ENCODE measurements at places on chromosomes 3 and 15.

GRCh38 chr3:5186858-5187155, 700 bp upstream of the EDEM1 start:
- DNase-seq, result no peak

- no peak for DNase-seq
These were observed 62.1 kb downstream of the NR2F2 start for GRCh38 chr15:96392380-96393208.

DNA sequence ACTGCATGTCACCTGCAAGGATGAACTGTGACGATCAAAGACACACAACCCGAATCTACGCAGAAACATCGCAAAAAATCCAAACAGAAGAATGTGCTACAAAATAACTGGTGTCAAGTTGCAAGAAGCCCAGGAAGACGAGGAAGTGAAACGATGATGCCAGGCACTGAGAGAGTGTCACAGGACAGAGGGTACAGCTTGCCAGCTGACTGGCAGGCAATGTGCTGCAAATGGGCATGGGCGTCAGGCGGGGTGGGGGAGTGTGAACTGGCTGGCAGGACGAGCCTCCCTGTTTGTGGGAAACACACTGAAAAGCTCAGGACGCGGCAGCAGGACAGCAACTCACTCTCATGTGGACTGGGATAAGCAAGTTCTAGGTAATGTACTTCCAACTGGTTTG, 28.9 kb upstream of the OCA2 start:
- DNase-seq, result peak; percentile 28

DNA sequence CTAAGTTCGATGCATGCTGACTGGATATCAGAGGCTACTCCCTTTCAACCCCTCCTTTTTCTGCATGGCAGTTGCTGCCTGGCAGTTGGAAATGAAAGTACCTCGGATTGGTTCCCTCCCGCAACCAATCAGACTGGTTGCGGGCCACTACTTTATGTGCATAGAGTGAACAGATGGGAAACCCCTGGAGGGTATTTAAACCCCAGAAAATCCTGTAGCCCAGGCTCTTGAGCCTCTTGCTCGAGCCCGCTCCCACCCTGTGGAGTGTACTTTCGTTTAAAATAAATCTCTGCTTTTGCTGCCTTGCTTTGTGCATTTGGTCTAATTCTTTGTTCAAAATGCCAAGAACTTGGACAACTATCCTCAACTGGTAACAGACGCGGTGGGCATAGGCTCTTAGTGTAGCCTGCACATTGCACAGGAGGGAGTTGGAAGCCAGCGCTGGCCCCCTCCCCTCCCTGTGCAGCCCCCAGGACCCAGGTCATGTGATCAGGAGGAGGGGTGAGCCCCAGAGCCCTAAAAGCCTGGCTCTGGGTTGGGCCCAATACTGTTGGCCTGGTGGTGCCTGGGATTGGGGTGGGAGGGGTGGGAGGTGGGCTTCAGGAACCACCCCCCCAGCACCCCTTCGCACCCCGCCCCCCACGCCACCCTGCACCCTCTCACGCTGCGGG, 26.8 kb downstream of the RHCG start:
- DNase-seq, result no peak

Data from mucosa of gallbladder (tissue), 1 donor.